ENCODE measurements at places on chromosomes 6 and 20.

DNA sequence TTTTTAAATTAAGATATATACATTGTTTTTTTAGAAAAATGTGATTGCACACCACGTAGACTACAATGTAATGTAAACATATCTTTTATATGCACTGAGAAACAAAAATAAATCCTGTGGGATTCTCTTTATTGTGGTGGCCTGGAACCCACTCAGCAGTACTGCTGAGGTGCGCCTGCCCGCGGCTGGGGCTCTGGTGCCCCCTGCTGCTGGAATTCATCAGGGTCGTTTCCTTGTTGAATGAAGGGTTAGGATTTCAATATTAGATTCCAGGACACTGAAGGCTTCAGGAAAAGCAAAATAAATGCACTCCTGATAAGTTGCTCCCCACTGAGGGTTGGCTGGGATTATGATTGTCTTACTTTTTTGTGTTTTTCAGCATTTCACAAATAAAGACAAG lies 175.8 kb upstream of the GGTLC1 start:
- no peak for DNase-seq

GRCh38 chr20:41174782-41175181 lies 37.4 kb downstream of the PLCG1 start:
- no peak for DNase-seq

- no peak for DNase-seq
These were observed 41.5 kb downstream of the DSE start for GRCh38 chr6:116412270-116412669.

- no peak for DNase-seq
These were observed 417.1 kb downstream of the CDC5L start for GRCh38 chr6:44804546-44805159.

DNA sequence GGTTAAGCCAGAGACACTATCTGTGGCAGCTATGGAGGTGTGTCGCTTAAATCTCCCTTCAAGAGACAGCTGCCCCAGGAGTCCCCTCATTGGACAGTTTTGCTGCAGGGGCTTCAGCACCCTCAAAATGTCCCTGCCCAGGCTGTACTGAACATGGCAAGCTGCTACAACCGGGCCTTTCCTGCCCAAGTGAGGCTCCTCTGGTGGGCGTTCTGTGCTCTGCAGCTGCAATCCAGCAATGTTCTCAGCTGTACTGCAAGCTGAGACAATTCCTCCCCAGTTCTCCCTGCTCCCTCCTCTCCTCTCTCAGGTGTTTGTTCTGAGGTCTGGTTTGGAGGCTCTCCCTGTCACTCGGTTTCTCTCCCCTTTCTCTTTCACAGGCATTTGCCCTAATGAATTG lies 190.8 kb upstream of the LAMP5 start:
- no peak for DNase-seq

- DNase-seq, result no peak
These were observed 15.4 kb upstream of the KIAA1755 start for GRCh38 chr20:38275815-38276550.

DNA sequence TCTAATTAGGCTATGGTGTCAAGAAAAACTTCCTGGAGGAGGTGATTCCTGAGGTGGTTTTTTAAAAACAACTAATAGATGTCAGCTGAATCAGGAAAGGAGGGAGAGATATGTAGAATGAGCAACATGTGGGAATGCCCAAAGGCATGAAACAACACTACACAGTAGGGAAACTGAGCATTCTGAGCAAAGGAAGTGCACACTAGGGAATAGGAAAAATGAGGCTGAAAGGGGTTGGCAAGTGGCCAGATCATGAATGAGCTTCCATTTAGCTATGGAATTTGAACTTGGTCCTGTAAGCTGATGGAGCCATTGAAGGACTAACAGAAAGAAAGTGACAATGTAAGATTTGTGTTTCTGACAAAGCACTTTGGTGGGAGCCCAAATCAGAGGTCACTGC lies 16.9 kb upstream of the SLC35F1 start:
- no peak for DNase-seq

GRCh38 chr6:160248538-160248937 lies 10.1 kb downstream of the SLC22A2 start:
- no peak for DNase-seq

- DNase-seq, result no peak
These were observed 37.3 kb upstream of the BPIFA2 start for GRCh38 chr20:33130568-33131061.

DNA sequence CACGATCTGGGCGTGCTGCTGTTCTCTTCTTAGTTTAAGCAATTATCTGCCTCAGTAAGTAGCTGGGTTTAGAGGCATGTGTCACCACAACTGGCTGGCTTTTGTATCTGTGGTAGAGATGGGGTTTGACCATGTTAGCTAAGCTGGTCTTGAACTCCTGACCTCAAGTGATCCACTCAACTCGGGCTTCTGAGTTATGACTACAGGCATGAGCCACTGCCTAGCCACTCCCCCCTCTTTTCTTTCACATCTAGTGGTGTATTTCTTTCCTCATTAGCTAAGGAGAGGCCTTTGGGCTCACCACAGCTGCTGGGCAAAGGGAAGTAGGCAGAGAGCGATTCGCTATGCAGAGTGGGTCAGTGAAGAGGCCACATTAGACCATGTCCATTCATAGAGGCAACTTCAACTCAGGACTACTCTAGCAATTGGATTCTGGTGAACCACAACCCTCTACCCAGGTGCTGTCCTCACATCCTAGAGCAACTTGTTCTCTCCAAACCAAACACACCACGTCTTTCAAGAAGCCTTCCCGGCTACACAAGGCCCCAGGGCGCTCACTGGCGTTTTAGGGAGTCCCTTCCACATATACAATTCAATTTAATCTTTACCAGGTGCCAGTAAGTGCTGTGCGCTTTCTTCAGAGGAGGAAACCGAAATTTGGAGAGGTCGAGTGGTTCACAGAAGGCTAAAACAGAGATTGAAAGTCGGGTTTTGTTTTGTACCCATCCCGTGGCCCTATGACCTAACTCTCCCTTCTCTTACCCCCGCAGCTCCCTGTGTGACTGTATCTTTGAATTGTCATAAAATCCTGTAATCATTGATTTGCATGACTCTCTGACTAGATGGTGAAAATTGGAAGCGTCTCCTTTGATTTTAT lies 26.5 kb upstream of the GFOD1 start:
- DNase-seq, result no peak

GRCh38 chr6:43722920-43723545 lies 35.4 kb upstream of the MRPS18A start:
- no peak for DNase-seq

DNA sequence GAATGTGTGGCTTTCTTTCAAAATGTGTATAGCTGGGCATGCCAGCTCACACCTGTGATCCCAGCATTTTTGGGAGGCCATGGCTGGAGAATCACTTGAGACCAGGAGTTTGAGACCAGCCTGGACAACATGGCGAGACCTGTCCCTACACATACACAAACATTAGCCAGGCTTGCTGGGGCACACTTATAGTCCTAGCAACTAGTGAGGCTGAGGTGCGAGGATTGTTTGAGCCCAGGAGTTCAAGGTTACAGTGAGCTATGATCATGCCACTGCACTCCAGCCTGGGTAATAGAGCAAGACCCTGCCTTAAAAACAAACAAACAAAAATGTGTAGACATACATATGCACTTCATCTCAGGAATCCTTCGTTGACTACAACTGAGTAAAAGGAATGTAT lies 31.1 kb upstream of the PLEKHG1 start:
- no peak for DNase-seq

- DNase-seq, result no peak
These were observed 17.2 kb downstream of the GDAP1L1 start for GRCh38 chr20:44264287-44264686.

DNA sequence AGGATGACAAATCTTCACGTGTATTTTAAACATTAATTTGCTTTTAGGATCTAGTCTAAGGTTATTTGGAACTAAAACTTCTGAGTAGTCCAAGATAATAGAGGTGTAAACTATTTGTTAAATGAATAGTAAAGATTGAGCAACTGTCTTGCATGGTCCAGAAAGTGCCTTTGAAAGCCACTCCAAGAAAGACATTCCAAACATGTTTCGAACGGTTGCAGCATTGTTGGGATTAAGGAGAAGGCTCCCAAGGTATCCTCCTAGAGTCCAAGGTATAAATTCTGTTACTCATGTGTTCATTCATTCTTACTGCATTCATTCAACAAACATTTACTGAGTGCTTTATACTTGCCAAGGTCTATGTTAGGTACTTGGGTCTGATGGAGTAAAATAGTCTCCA lies 28.8 kb upstream of the MYLK2 start:
- DNase-seq, result no peak

Measured in stimulated activated CD4-positive, alpha-beta T cell treated with anti-CD3 and anti-CD28 coated beads, TNF-alpha, amount 100 ng/mL, for 4 hours (primary cell).